ENCODE measurements at places on chromosomes 5 and 9.

DNA sequence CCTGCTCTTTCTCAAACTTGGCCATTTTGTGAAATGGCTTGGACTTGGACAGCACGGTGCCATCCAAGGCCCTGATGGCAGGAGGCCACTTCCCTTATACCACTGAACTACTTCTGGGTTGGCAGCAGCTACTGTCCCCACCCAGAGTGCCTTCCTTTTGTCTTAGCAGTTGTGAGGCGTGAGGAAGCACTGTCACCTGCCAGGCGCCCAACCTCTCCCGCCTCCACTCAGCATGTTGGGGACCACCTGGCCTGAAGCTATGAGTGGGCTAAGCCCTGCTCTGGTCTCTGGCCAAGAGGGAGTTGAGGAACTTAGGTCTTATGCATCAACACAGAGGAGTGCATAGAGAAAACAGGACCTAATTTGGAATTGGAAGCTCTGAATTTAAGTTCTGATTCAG is 276.0 kb downstream of the ENC1 start:
- no peak for DNase-seq

GRCh38 chr5:120137582-120137981 is 326.5 kb upstream of the PRR16 start:
- no peak for DNase-seq

DNA sequence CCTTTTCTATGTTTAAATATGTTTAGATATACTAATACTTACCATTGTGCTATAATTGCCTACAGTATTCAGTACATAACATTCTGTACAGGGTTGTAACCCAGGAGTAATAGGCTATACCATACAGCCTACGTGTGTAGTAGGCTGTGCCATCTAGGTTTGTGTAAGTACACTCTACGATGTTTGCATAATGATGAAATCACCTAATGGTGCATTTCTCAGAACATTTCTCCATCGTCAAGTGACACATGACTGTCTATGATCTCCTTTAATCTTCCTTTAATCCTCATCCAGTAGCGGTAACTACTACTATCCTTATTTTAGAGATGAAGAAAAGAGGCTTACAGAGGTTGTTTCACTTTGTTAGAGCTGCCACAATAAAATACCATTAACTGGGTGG is 369.2 kb downstream of the PLK2 start:
- DNase-seq: no peak

DNA sequence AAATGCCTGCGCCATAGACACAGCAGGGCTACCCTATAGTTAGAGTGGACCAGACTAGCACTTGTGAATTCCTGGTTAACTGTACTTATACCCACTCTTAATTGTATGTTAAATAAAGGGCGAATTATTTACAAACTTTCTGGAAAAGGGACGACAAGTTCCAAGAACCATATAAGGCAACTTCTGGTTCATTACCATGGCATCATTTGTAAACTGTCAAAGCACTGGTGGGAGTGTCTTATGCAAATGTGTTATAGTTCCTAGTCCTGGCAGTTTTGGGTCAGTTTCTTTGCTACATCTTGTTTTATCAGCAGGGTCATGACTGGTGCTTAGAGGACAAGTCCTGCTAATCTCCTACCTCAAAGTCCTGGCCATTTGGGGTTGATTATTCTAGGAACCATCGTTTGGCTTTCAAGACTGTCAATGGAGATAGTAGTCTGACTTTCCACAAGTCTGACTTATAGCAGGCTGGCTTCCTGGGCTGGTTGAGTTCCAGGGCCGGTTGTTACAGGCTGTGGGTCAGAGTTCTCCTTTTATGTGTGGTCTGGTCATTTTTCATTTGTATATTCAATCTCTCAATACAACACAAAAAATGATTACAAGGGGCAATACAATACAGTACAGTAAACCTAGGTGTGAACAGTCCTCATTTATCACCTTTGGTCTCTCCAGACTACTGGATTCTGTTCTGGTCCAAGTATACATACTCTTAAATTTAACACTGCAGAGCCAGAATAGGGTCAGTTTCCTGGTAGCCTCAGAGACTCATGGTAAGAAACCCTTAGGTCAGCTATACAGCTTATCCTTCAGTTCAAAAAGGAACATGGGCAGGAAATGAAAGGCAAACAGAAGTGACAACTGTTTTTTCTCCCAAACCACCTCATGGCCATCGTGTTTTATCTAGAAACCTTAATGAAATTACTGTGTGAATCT is 8.3 kb upstream of the CFAP95 start:
- DNase-seq: no peak

GRCh38 chr5:62937661-62938558 is 359.3 kb downstream of the LRRC70 start:
- DNase-seq: no peak

- DNase-seq: no peak
Observed at GRCh38 chr5:6111131-6111530, 267.2 kb downstream of the MED10 start.

GRCh38 chr5:177980743-177981151 is 15.3 kb downstream of the PROP1 start:
- DNase-seq: no peak

All from activated T-cell treated with anti-CD3 and anti-CD28 coated beads for 24 hours (primary cell).